ENCODE measurements at places on chromosomes 12 and 14.

DNA sequence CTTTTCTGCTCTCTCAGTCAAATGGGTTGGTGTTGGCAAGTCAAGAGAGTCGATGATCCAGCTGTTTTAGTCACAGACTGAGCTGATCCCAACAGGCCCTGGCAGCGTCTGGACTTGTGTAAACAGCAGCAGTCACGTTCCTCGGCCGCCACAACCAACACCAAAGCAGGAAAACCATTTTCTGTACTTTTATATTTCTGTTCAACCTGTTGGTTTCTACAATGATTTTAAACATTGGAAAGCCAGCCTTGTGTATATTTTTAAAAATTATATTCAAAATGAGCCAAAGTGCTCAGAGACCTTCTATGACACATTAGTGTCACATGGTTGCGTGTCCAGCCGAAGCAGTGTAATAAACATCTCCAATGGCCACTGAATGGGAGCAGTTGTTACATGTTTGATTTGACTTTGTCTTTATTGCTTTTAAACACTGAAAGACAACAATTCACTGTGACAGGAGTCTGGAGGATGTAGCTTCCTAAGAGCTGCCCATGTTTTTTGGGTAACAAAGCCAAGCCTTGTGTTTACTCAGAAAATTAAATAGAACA, 5.9 kb upstream of the SIVA1 start:
- no peak for DNase-seq

DNA sequence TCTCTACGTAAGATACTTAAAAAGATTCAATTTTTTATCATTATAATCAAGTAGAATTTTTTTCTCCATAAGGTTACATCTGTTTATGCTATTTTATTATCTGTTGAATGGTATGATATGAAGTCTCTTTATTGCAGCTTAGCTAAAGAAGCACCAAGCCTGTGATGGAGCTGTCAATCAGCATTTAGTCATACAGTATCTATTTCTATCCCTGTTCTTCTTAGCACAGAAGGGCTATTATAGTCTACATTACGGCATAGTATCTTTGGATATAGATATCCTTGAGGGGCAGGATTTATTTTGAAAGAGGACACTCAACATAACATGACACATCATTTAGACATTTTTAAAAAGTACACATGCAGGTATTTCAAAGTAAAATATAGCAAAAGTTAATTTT, 277.1 kb downstream of the FOXG1 start:
- DNase-seq, result no peak

- no peak for DNase-seq
Measured at GRCh38 chr12:97097734-97098133, 190.7 kb downstream of the NEDD1 start.

GRCh38 chr12:76144245-76144549, 59.7 kb upstream of the NAP1L1 start:
- DNase-seq, result peak; percentile 59

- peak; percentile 73 for DNase-seq
Measured at GRCh38 chr12:89349814-89350213, 2.5 kb downstream of the DUSP6 start.

GRCh38 chr12:63845726-63846125, 1.2 kb downstream of the SRGAP1 start:
- DNase-seq, result peak; percentile 48

- DNase-seq, result no peak
Measured at GRCh38 chr12:90027889-90028634, 319.4 kb upstream of the ATP2B1 start.

DNA sequence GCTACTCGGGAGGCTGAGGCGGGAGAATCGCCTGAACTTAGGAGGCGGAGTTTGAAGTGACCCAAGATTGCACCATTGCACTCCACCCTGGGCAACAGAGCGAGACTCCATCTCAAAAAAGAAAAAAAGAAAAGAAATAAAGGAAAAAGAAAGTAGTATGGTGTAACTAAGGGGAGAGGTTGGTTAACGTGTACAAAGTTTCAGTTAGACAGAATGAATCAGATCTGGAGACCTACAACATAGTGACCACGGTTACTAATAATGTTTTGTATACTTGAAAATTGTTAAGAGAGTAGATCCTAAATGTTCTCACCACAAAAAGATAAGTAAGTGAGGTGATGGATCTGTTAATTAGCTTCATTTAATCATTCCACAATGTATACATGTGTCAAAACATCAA, 1208.8 kb downstream of the VRK1 start:
- no peak for DNase-seq

DNA sequence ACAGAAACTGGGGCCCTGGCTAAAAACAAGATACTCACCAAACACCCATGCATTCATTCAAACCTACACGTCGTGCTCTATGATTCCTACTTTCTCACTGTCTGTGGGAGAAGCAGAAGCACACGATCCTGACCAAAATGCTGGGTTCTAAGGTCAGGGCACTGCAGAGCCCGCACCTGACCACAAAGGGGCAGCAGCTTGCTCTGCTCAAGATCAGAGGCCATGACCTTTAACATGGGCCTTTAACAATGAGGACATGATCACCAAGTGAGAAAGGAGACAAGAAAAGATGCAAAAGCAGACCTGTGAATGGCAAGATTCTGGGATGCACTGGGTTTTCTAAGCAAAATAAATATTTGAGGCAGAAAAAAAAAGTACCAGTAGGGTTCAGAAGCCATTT, 40.1 kb upstream of the VPS33A start:
- DNase-seq, result no peak

DNA sequence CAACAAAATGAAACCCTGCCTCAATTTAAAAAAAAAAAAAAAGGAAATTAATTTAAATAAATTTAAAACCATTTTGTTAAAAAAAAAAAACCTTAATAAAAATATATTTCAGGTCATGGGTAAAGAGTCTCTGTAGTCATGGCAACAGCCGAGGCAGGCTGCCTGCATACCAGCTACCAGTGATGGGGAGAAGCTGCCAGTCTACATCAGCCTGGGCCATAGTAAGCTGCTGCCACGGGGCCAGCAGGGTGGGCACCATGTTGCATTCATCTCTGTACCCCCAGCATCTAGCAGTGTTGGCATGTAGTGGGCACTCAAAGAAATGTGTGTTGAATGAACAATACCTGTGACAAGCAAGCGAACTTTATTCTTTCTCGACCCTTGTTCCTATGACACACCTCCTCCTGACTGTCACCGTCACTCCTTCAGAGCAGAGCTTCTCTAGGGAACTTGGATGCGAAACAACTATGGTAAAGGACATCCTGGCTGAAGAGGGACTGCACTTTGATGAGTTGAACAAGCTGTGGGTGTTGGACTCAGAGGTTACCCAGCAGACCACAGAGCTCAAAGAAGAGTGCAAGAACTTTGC, 7.3 kb upstream of the AP4S1 start:
- DNase-seq, result no peak

DNA sequence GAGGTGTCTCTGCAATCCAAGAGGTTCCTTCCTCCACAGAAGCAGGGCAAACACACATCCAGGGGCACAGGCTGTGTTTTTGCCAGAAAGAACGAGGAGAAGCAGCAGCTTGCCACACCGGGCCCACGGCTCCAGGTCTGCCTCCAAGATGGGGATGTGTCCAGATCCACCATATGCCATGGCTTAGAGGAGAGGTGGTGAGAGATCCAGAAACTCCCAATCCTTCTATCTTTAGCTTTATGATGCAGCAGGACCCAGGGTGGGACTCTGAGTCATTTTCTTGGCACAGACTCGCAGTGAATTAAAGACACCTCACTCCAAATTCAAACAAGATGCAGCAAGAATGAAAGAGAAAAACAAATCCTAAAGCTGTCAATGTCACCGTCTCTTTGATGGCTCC, 481.4 kb upstream of the TMEM132C start:
- DNase-seq, result peak; percentile 53

DNA sequence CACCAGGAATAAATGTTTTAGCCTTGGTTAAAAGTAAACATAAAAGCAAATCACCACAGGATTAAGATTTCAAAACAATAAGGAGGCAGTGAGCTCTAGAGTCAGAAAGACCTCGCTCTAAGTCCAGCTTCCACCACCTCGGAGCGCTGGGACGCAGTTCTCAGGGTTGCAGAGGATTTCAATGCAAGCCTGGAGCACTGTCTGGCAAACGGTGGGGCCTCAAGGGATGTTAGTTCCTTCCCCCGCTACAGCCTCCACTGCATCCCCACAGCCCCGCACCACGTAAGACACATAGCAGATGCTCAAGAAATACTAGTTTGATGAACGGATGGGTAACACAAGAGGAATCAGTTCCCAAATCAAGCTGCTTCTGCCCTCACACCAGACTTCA, 39.3 kb upstream of the TMCC3 start:
- DNase-seq, result no peak

DNA sequence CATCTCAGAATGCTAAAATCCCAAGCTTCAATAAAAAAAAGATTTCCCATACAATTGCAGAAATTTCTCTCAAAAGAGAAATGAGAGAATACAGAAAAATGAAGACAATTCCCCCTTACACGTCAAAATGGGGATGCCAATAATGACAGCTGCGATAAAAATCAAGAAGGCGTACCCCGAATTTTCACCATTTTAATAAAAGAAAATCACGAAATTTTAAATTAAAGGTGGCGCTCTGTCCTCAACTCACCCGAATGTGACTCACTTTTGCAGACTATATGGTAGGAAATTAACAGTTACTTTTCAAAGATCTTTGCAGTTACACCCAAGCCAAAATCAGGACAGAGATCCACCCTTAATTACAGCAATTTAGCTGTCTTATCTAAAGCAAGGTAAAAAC, 2.1 kb downstream of the ATP2B1 start:
- no peak for DNase-seq

GRCh38 chr12:42235426-42235825, 2.6 kb downstream of the YAF2 start:
- no peak for DNase-seq
